ENCODE measurements at places on chromosomes 3 and 15.

- no peak for DNase-seq
Observed at GRCh38 chr3:186638259-186638658, 1.9 kb upstream of the FETUB start.

DNA sequence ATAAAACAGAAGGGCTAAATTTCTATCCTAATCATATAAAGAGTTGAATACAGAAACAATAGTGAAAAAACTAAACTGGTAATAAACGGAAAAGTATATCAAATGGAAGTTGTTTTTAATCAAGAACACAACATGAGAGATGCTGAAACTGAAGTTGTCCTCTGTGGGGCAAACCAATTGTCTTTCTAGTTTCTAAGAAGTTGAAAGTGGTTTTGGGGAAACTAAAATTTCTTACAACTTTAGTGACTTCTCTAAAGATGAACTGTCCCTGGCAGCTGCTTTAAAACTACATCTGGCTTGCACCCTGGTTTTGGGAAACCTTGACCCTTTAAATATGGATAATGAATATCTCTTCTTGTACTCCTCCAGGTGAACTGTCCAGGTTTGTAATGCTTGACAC lies 155.6 kb downstream of the ADAM10 start:
- no peak for DNase-seq

- no peak for DNase-seq
Observed at GRCh38 chr3:197339841-197340520, 41.6 kb upstream of the DLG1 start.

DNA sequence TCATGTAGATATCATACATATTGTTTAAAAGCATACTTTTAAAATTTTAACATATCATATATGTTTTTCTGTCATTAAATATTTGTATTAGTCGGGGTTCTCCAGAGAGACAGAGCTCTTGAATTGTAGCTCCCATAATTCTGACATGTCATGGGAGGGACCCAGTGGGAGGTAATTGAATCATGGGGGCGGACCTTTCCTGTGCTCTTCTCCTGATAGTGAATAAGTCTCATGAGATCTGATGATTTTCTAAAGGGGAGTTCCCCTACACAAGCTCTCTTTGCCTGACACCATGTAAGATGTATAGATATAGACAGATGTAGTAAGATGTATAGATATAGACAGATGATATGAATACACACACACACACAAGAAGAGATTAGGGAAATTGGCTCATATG lies 161.2 kb upstream of the ABI3BP start:
- DNase-seq = no peak

DNA sequence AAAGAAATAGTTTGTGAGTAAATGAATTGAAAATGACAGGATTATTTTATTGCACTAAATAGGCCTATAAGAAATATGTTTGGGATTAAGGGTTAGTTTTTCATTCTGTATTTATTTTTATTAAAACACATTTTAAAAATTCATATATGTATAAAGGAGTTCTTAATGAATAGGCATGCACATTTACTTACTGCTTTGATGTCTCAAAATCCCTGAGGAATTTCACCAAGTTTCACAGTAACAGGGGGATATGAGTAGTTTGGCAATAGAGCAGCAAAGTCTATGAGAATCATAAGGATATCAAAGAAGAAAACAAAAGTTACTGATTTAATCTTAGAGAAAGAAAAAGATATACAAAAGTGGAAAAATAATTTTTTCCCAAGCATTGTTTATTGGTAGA lies 411.7 kb downstream of the NAALADL2 start:
- DNase-seq = no peak

- DNase-seq = no peak
Observed at GRCh38 chr15:37880009-37880834, 54.2 kb upstream of the TMCO5A start.

GRCh38 chr3:192188218-192188835 lies 539.0 kb downstream of the FGF12 start:
- peak; percentile 25 for DNase-seq

DNA sequence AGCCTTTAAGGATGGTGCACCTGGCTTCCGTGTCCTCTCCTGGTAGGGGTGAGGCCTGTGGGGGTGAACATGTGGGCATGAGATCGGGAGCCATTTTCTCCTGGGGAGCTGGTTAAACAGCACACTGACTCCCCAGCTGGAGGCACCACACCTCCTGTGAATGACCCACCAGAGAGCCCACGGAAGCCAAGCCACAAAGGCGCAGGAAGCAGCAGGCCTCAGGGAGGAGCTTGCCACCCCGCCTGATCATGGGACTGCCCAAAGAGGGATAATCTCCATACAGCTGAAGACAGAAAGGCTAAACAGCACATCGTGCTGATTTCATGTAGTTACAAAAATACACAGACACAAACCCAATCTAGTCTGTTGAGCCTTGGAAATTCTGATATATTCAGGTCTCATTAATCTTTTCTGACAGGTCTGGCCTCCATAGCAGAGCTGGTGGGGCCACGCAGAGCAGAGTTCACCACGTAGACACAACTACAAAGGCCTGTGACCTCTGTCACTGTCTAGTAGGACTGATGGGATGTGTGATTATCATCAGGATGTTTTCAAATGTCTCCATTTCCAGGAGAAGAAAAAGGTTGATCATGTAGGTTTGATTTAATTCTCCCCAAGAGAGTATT lies 75.2 kb downstream of the DUT start:
- DNase-seq = no peak

- no peak for DNase-seq
Observed at GRCh38 chr3:69791919-69792399, 52.7 kb downstream of the MITF start.

- DNase-seq = no peak
Observed at GRCh38 chr15:37791693-37792092, 142.7 kb upstream of the TMCO5A start.

DNA sequence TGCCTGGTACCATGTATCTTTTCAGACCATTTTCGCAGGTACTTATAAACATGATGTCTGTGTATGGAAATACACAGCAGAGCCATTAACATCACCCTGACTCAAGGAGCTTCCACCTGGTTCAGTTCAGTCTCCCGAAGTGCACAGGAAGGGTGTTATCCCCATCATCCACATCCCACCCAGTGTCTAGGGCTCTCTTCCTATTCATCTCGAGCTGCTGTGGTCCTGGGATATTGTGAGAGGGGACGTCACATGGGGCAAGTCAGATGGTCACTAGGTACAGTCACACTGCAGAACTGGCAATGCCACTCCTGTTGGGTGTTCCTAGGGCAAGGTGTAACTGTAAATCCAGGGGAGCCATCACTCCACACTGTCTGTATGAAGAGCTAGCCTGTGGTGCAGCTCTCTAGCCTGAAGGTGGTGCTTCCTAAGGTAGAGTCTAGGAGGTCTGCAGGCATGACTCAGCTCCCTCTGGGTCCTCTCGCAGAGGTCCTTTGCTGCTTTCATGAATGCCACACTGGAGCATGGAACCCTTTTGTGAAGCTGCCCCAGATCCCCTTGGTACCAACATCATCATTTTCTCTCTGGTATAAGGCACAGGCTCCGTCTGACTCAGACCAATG lies 13.9 kb downstream of the ISLR2 start:
- no peak for DNase-seq

- DNase-seq = no peak
Observed at GRCh38 chr15:92883163-92883875, 16.8 kb upstream of the CHD2 start.

- no peak for DNase-seq
Observed at GRCh38 chr3:74862476-74862875, 248.0 kb upstream of the CNTN3 start.

DNA sequence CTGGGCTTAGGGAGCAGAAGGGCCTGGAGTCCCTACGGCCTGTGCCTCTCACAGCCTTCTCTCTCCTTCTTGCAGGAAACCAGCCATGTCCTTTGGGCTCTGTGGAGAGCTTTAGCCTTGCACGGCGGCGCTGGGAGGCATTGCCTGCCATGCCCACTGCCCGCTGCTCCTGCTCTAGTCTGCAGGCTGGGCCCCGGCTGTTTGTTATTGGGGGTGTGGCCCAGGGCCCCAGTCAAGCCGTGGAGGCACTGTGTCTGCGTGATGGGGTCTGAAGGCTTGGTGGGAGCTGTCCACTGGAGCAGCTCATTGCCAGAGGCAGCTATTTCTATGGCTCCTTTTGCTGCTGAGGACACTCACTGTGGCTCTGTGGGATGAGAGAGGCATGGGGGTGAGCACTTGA lies 4.1 kb downstream of the KLHDC8B start:
- DNase-seq = no peak

DNA sequence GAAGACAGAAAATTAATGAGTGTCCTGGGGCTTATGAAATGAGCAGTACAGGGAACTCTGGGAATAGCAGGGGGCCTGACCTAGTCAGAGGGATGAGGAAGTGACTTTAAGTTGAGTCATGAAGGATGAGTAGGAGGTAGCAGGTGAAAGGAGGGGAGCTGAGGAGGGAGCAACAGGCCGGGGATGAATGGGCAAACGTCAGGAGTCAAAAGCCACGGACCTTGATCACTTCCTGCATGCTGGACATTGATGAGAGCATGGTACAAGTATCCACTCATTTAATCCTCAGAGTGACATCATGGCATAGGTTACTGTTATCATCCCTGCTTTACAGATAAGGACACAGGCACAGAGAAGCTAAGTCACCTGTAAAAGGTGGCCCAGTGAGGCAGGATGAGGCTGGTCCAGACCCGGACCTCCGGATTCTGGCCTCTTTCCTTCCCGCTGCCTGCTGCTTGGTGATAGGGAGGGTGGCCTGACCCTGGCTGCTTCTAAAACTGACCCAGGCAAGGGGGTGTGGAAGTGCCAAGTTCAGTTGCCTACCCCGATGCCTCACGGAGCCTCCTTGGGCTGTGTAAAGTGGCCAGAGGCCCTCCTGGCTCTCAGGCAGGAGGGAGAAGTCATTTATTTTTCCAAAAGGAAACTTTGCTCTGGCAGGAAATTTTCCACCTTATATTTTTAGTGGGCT lies 7.6 kb downstream of the CORO2B start:
- DNase-seq = no peak

GRCh38 chr3:56200251-56200650 lies 268.0 kb downstream of the ERC2 start:
- no peak for DNase-seq
